H9 (cell line): ENCODE measurements at places on chromosomes 11 and 22. TPM values are rescaled to one million over a fixed set of nuclear protein-coding genes. Genes with fewer than 3 reads are reported as not detected.

Gene TRIM22
- 78.6 and 79.9 TPM in 2 replicates for total RNA-seq

Gene RAG2
- total RNA-seq: not detected in 2 replicates

Gene NAGA
- 16.1 and 16.6 TPM in 2 replicates for total RNA-seq

Gene PHF5A
- total RNA-seq: 114 and 128 TPM in 2 replicates

Gene FAM76B
- total RNA-seq: 31.5 and 34.1 TPM in 2 replicates

Gene OR2AT4
- total RNA-seq: not detected in 2 replicates

DNA sequence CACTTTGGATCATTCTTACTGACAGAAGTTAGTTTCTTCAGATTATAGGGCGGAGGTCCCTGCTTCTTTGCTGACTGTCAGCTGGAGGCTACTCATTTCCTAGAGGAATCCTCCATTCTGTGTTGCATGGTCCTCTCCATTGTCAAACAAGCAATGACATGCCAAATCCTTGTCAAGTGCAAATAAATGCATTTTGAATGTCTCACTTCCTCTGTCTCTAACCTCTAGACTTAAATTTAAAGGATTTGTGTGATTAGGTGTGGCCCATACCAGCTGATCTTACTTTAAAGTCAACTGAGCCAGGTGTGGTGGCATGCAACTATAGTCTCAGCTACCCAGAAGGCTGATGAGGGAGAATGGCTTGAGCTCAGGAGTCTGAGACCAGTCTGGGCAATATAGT is 458.4 kb upstream of the CCDC179 start:
- no peak for DNase-seq
- H3K36me3 ChIP-seq: peaks cover 31% of the 10 kb centered on the region
- H3K4me1 ChIP-seq: no peaks in the 10 kb centered on the region
- H3K27ac ChIP-seq: no peak overlapping the region

DNA sequence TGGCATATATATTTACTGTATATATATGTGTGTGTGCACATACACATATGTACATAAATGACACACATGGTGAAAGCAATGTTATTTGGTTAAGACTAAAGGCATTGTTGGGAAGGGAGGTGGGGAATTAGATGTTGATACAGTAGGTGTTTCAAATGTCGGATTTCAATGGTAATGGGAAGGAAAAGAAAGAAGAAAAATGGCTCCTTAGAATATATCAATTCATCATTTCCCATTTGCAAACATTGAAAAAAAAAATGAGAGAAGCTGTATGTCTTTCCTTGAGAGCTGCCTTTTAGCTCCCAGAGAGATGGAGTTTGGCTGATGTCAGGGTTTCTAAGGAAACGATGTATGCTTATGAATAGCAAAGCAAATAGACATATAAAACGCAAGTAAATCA is 33.4 kb upstream of the ATXN10 start:
- H3K36me3 ChIP-seq: no peaks in the 10 kb centered on the region
- no peaks in the 10 kb centered on the region for H3K27me3 ChIP-seq
- DNase-seq: no peak
- H3K27ac ChIP-seq: no peak overlapping the region
- H3K4me3 ChIP-seq: no peak overlapping the region

GRCh38 chr11:123576501-123576900 is 77.9 kb downstream of the SCN3B start:
- no peaks in the 10 kb centered on the region; the same call in 1 of the 2 replicates for H3K36me3 ChIP-seq
- H3K4me3 ChIP-seq: no peak overlapping the region
- no peak overlapping the region for H3K27ac ChIP-seq
- no peak for DNase-seq

DNA sequence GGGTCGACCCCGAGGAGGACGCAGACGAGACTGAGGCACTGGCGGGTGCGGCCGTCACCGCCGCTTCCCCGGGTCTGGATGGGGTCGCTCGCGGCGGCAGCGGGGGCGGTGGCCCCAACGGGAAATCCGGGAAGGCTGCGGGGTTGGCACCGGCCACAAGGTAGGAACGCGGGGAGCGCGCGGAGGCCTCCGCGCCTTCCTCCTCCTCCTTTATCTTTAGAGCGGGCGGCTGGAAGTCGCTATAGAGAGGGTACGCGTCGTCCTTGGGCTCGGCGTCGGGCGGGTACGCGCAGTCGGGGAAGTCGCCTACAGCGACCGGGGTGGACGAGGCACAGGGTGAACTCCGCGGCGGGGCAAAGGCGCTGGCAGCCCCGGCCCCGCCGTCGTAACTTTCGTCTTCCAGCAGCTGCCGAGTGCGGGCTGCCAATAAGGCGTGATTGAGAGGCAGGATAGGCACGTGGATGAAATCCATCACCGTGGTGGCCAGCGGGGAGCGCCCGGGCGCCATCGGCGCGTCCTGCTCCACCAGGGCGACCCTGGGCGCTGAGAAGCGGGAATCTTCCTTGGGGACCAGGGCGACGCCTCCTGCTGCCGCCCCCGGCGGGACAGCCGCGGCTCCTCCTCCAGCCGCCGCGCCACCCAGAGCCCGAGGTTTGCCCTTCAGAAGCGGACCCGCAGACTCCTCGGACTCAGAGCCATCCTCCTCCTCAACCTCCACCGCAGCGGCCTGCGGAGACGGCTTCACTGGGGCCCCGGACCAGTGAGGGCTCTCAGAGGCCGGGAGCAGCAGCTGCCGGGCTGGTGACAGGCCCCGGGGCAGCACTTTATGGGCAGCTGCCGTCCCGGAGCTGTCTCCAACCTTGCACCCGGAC is 1.7 kb downstream of the PGR start:
- no peaks in the 10 kb centered on the region; the same call in 2 of the 3 replicates for H3K36me3 ChIP-seq
- DNase-seq: peak; percentile 64
- H3K4me1 ChIP-seq: no peaks in the 10 kb centered on the region

- H3K27ac ChIP-seq: no peak overlapping the region
- no peaks in the 10 kb centered on the region for H3K36me3 ChIP-seq
- H3K27me3 ChIP-seq: no peaks in the 10 kb centered on the region
Measured at GRCh38 chr22:28283068-28283654, 364.1 kb upstream of the PITPNB start.

DNA sequence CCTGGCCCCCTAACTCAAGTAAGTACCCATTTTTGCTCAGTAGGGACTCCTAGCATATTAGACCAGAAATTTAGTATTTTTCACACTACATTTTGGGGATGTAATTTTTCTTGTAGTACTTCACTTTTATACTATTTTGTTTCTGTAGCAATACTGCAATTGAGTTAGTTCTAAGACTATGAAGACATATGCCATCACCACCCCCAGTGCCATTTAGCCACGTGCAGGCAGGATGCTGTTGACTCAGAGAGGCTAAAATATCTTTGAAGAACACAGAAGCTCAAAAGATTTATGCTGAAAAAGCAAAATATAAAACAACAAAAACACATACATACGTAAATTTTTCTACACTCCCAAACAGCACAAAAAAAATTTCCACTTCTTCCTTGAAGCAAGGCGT is 29.1 kb upstream of the DLAT start:
- no peak for DNase-seq
- peaks cover 4% of the 10 kb centered on the region; the same call in 2 of the 3 replicates for H3K36me3 ChIP-seq
- H3K4me1 ChIP-seq: no peaks in the 10 kb centered on the region
- no peak overlapping the region for H3K27ac ChIP-seq
- H3K27me3 ChIP-seq: no peaks in the 10 kb centered on the region

DNA sequence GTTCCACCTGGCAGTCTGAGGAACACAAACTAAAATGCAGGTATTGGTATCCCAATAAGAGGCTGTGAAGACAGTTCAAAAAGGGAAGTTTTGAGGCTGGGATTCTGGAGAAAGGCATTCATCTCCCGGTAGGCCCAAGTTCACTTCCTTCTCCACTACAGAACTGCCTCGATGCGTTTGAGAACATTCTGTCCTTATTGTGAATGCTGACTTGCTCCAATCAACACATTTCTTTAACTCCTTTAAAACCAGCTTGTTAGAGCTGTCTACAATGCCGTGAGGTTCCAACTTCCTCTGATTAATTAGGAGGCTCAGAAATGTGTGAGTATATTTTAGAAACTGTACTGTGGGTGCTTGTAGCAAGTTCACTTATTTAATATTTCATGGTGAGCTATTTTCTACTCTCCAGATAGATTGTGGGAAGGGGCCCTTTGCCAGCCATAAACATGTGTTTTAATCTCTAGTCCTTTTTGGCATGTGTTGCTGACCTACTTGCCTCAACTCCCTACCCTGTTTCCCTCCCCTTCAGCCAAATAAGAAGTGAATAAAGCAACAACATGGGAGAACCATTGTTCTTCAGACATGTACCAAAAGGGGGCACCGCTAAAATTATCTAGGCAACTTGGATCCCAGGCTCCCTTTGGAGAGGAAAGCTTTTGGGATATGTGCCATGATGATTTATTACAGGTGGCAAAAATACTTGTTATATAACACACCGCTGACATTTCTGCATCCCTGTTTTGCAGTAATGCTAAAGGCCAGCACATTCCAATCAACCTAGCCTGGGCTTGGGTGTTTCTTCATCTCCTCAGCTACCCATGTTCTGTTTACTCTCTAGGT is 245.6 kb downstream of the BLID start:
- no peaks in the 10 kb centered on the region for H3K36me3 ChIP-seq
